NCI-H2029 treated with DMSO at 0.1 percent for 48 hours (cell line): ENCODE measurements at places on chromosomes 12 and 14.

DNA sequence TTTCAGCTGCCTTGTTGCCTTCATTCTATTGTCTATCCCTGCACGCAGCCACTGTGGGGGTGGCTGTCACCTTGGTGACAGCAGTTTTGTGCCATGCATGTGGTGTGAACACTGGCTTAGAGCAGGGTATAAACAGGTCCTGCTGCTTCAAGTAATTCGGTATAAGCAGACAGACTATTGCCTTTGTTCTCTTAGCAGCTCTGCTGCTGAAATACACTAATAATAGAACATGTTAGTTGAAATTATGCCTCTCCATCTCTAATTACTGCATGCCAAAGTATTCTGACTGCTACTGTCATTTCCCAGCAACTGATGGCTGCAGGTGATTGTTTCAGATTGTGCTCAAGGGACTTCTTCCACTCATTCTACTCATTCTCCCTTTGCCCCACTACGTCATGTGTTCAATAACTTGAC lies 34.6 kb downstream of the PTPRO start:
- no peak for DNase-seq

DNA sequence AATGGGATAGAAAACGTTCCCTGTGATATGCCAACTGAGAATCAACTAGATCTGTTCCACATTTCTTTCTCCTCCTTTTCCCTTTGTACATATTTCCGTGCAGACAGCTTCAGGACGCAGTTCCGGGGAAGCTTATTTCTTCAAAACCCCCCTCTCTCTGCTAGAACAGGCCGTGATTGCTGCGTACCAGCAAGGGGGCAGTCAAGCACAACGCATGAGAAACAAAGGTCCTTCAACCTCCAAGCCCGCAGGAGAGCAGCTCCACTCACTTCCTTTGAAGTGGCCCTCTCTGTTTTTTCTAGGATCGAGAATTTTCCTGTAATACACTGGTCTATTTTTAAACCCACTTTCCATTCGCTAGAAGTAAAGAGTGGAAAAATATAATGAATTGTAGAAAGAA lies 80.8 kb downstream of the ZNF664 start:
- DNase-seq = peak; percentile 64

DNA sequence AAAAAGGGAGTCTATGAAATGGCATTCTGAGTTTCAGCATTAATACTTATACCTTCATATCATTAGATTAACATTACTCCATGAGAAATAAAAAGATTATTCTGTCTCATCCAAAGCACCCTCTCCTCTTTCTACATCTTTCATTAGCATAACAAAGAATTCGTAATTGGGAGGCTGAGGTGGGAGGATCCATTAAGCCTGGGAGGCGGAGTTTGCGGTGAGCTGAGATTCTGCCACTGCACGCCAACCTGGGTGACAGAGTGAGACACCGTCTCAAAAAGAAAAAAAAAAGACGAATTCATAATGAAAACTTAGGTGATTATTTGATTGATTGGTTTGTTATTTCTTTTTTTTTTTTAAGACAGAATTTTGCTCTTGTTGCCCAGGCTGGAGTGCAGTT lies 1.8 kb upstream of the CDK17 start:
- DNase-seq = no peak

GRCh38 chr14:50285861-50286260 lies 26.2 kb downstream of the L2HGDH start:
- no peak for DNase-seq
